ENCODE measurements at places on chromosomes 4 and X. TPM values are rescaled to one million over a fixed set of nuclear protein-coding genes. Genes with fewer than 3 reads are reported as not detected.

Gene ATOH1
- total RNA-seq = not detected

Gene KIAA1210
- not detected for total RNA-seq

Gene CENPVL1
- not detected for total RNA-seq

Gene MAOB
- 4.6 TPM for total RNA-seq

Gene AWAT2
- not detected for total RNA-seq

Gene CAPN6
- total RNA-seq = not detected

Gene RNF150
- 0.51 TPM for total RNA-seq

Data from fibroblast of lung (primary cell).